Transverse colon (tissue), 4 donors: ENCODE measurements at places on chromosomes 6 and 20. TPM values are rescaled to one million over a fixed set of nuclear protein-coding genes. Genes with fewer than 3 reads are reported as not detected.

Gene SLC22A1
- total RNA-seq = not detected

Gene NELFCD
- total RNA-seq = 58.0 TPM

GRCh38 chr6:80282913-80283554 is 176.6 kb downstream of the BCKDHB start:
- no peak for DNase-seq

DNA sequence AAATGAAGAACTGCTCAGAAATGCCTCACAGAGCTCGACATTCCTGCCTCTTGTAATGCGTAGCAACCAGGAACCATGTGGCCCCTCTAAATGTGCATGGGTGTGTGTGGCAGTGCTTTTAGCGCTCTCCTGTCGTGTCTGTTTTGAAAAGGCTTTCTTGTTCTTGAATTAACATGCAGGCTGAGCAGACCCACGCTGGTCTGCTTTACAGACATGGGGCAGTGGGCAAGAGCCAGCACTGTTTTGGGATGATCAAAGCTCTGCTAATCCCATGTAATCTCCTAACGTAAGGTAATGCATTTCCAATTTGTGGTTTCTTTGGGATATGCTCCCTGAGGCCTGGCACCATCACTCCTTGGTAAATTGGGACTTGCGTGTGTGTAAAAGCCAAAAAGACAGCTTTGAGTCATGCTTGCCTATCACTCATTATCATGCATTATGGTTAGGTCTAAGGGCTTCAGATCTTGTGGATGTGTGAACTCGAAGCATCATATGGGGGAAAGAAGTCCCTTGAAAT is 11.8 kb downstream of the RIPOR2 start:
- no peak for DNase-seq

DNA sequence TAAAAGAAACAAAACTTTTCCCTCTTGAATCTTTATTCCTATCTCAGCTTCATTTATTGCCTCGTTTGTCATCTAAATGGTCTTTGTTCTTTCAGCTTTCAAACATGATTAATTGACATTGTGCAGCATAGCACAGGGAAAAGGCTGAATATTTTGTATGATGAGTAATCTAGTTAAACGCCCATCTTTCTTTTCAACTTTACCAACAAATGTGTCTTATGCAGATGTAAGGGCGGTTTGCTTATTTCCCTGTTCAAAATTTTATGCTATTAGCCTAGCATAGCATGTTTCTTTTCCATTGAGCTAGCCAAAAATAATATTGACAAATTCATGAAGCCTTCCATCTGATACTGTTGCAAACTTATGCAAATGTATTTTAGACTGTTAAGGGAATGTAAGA is 176.4 kb upstream of the AKAP12 start:
- no peak for DNase-seq

- DNase-seq = no peak
Observed at GRCh38 chr6:71228461-71229041, 60.1 kb upstream of the OGFRL1 start.

DNA sequence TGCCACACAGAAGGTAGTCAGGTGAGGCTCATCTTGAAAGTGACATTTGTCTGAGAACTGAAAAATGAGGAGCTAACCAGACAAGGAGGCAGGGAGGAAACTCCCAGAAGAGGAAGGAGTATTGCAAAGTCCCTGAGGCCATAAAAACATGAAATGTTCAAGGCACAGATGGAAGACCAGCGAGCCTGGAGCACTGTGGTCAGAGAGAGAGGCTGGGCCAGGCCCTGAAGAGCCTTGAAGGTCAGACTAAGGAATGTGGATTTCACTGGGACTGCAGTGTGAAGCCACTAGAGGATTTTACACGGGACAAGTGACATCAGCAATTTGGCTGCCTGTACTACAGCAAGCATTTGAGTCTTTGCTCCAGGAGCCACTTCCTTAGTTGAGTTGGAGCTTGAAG is 21.1 kb upstream of the TMEM181 start:
- no peak for DNase-seq

DNA sequence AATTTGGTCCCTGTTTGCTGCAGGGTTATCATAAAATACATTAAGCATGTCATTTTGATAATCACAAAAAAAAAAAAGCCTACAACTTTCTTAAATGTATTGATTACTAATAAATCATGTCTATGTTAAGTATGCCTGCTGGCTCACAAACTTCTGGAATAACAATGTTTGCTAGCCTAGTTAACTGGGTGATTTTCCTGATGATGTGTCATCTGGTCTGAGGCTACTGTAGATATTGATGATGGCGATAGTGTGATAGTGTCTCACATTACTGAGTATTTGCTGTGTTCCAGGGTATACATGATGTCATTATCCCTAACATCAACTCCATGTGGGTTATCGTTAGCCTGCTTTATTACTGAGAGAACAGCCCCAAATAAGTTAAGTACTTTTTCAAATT is 86.2 kb upstream of the VSTM2L start:
- DNase-seq = no peak
